Bronchial epithelial cell (primary cell): ENCODE measurements at places on chromosomes 5 and 9. TPM values are rescaled to one million over a fixed set of nuclear protein-coding genes. Genes with fewer than 3 reads are reported as not detected.

DNA sequence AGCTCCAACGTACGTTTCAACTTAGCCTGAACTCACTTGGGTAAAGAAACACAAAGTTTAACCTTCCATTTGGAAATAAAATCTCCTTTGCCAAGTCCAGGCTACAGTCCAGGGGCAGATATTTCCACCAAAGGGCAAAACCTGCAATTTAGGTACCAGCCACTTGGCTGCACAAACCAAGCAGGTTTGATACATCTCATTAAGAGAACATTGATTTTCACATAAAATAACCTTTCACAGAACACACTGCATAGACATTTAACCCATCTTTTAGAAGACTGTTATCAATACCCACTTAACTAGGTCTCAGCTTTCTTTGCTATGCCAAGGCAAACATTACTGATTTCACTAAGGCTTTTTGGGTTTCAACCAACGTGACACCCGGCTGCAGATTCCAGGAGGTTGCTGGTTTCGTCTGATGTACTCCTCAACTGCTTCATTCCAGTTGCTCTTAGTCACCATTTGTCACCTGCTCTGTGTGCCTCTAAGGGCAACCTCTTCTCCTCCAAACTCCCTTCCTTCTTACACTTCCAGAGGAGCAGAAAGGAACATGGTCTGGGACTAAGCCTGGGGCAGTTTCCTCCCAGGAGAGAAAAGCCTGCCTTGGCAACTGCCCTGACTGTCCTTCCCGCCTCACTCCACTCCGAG lies 67.1 kb downstream of the EPB41L4B start:
- peak; percentile 86 for DNase-seq

- DNase-seq: no peak
These were observed 4.9 kb upstream of the FOXE1 start for GRCh38 chr9:97848215-97848479.

- no peak for DNase-seq
These were observed 177.8 kb downstream of the TTLL11 start for GRCh38 chr9:121915304-121915625.

DNA sequence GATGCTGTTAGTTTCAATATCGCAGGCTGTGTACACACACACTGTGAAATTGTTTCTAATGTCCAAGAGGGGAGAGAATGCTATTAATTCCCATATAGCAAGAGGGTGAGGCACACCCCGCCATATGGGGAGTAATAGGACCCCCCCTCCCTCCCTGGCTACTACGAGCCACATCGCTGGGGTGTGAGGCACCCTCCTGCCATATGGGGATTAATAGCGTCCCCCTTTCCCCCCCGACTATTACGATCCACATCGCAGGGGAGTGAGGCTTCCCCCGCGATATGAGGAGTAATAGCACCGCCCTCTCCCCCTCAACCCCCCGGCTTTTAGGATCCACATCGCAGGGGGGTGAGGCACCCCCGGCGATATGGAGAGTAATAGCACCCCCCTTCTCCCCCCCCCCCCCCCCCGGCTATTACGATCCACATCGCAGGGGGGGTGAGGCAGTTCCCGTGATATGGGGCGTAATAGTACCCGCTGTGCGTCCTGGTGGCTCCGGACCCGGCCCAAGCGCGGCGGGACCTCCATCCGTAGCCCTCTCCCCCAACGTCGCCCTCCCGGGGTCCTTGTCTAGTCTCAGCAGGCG lies 494 bp upstream of the STK32A start:
- no peak for DNase-seq

The MCTP1 gene
- total RNA-seq: 17.9 and 26.0 TPM in 2 replicates

- no peak for DNase-seq
These were observed 35.9 kb upstream of the LECT2 start for GRCh38 chr5:135990528-135991255.

The EPB41L4B gene
- total RNA-seq: 30.3 and 47.7 TPM in 2 replicates

- DNase-seq: peak; percentile 26
These were observed 407.4 kb downstream of the BRINP1 start for GRCh38 chr9:118961857-118962256.

DNA sequence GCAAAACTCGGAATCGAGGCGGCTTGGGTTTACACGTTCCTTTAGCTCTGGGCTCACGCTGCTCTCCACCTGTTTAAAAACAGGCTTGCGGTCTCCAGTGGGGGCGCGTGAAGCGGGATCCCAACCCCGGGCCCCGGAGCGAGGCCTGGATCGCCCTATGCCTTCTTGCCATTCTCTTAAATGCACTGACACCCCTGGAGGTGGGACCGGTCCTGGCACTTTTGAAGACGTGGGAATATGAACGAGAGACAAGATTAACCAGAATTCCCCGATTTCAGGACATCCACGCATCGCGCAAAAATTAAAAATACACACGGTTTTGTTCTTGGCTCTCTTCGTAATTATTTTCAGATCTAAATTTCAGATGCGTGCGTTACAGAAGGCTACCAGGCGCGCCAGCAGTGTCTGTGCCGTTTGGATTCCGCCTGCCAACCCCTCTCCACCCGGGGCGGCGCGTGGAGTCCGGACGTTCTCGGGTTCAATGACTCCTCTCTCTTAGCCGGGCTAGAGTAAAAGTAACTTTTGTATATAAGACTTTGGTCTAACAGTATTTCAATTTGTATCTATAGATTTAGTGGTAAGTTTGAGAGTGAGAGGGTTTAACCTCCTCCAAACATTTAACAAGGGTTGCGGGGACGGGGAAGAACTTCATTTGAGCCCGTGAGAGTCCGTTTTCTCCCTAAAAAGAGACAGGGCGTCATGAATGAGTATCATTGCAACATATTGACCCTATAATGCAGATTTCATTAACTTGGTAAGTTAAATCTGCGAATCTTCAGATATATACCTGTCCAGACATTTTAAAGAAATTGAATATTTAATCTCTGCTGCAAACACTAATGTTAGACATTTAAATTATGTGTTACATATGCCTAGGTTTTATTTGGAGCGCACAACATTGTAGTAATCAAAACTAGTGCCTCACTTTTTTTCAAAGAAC lies 3.8 kb downstream of the FOXD1 start:
- no peak for DNase-seq

GRCh38 chr5:55507574-55507973 lies 27.2 kb downstream of the PLPP1 start:
- DNase-seq: no peak

The LPAR1 gene
- 9.0 and 16.8 TPM in 2 replicates for total RNA-seq

GRCh38 chr5:122701640-122702523 lies 73.0 kb upstream of the SNX2 start:
- DNase-seq: no peak
